Renal cortex interstitium (tissue), 15 donors: ENCODE measurements at places on chromosomes 13 and 19. TPM values are rescaled to one million over a fixed set of nuclear protein-coding genes. Genes with fewer than 3 reads are reported as not detected.

Gene TNNT1
- polyA plus RNA-seq, result 7.0 TPM

Gene CEACAM5
- 0.23 TPM for polyA plus RNA-seq

Gene IL17D
- polyA plus RNA-seq, result 10.0 TPM

Gene C13orf46
- 0.14 TPM for polyA plus RNA-seq

DNA sequence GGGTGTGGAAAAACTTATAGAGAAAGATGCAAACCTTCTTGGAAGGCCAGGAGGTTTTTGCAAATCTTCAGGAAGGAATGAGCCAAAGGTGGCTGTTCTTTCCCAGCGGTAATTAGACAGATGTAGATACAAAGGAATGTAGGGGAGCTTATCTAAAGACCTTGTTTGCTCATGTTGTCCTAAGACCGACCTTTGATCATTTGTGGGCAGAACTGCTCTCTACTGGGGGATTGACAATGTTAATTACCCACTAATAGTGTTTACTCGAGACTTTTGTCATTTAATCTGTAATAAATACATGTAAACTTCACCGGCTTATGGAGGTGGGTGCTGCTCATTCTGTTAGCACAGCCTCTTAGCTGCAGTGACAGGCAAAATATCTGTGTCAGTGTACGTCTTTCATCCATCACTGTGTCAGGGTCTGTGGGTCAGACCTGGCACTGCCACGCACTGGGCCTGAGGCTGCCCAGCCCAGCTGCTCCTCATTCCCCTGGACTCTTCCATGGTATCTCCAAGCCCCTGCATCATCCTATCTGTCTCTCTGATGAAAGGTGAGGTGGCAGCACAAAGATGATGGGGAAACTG is 68.3 kb downstream of the ZNF431 start:
- DNase-seq, result no peak

DNA sequence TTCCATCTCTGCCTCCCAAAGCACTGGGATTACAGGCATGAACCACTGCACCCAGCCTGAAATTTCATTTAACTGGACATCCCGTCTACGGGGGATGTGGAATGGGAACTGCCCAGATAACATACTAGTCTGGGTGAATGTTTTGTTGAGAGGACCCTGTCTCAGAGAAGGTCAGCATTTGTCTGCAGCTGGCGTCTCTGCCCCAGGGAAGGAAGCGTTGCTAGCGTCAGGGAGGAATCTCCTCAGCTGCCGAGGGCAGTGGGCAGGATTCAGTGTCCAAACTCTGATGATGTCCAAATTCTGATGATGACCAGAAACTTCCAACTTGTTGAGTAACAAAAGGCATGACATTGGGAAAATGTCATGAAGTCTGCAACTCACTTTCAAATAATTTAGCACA is 3.1 kb downstream of the NXNL1 start:
- DNase-seq, result no peak

DNA sequence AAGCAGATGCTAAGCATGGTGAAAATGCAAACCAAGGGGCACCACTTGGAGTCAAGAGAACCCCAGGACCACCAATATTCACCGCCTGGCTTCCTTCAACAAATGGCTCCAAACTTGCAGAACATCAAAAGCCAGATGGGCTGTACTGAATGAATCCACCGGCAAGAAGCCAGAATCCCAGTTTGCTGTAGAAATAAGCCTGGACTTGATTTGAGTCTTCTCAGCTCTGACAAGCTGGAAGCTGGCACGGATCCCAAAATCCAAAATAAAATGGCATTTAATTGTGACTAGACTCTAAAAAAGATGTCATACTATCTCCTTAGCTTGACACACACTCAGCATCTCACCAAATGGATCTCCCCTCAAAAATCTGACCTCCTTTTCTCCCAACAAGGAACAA is 11.9 kb downstream of the EFNB2 start:
- no peak for DNase-seq

- no peak for DNase-seq
Observed at GRCh38 chr19:17337675-17338432, 501 bp downstream of the GTPBP3 start.

- DNase-seq, result no peak
Observed at GRCh38 chr19:10007371-10008183, 2.7 kb downstream of the COL5A3 start.

GRCh38 chr13:113553511-113554332 is 30.8 kb upstream of the TFDP1 start:
- no peak for DNase-seq

GRCh38 chr13:96003304-96003703 is 49.9 kb downstream of the UGGT2 start:
- DNase-seq, result no peak

DNA sequence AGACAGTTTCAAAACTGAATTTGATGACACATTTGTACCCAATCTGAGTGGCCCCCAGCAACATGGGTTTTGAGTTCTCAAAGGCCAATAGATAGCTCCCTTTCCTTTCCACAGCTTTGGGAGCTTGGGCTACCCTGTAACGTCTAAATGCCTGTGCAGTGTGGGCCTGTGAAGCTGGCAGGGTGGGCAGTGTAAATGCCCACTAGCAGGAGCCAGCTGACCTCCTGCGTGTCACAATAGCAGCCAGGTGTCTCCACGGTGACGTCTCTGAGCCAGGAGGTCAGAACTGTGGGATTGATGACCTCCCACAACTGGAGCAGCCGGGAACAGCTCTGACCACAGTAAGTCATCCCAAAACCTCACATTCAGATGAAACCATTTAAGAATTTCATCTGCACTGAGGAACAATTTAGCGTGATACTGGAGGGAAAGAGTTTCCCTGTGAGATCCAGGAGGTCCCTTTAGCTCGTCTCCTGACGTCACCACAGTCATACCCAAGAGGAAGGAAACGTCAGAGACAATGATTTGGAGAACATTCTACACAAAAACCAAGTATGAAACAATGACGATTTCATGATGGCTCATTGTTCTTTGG is at the start of gene IPO5:
Gene IPO5 (plus strand): TSS at position 300 of the 595 bp plus-strand sequence. CDS start 23,022 bp downstream, outside the sequence.
- DNase-seq, result no peak

DNA sequence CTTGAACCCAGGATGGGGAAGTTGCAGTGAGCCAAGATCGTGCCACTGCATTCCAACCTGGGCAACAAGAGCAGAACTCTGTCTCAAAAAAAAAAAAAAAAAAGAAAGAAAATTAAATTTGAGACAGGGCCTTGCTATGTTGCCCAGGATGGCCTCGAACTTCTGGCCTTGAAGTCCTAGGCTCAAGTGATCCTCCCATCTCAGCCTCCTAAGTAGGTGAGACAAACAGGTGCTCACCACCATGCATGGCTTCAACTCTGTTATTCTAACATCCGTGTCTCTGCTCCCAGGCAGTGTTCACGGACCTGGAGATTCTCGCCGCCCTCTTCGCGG is 40.3 kb downstream of the PDE4A start:
- no peak for DNase-seq

DNA sequence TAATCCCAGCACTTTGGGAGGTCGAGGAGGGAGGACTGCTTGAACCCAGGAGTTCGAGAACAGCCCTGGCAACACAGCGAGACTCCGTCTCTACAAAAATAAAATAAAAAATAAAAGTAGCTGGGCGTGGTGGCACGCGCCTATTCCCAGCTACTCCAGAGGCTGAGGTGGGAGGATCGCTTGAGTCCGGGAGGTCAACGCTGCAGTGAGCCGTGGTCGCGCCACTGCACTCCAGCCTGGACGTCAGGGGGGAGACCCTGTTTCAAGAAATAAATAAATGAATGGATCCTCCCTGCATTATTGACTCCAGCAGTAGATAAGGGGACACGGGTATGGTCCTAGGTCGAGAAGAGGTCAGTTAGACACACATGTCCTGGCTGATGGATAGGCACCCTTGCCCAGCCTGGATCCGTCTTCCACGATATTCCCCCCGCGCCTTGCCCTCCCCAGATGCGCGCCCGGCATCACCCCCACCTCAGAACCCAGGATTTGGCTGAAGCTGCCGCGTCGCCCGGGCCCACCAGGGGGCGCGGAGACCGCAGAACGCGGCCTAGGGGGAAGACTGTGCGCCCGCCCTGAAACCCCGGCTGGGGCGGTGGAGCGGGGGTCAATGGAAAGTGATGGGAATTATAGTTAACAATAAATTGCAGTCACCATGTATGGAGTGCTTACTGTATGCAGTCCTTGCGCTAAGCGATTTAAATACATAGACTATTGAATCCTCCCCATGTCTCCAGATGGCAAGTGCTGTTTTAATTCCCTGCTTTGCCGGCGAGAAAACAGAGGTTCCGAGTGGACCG is 2.1 kb upstream of the HOOK2 start:
- DNase-seq, result no peak

- DNase-seq, result no peak
Observed at GRCh38 chr19:39941615-39942365, 7.4 kb upstream of the FCGBP start.

GRCh38 chr19:19059018-19059836 is 4.6 kb upstream of the SLC25A42 start:
- DNase-seq, result no peak
